ENCODE measurements at places on chromosomes 2 and 18.

GRCh38 chr2:189276277-189276676 lies 96.7 kb upstream of the COL5A2 start:
- DNase-seq = no peak

DNA sequence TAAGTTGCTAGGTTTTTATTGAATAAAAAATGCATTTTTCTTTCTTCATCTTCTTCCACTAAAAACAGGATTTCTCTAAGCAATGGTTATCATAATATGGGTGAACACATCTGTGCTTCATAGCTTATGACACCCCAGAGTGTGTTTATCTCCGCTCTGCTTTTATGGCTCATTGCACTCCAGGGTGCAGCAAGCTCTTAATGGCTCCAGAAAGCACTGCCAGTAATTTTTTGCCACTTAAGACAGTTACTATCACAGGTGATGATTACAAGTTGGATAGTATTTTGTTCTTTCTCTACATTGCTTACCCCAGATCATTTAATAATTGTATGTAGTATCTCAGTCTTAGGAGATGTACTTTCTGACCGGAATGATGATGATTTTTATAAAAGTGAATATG lies 239.3 kb upstream of the CDH20 start:
- DNase-seq = no peak

GRCh38 chr2:230905448-230906421 lies 19.3 kb downstream of the GPR55 start:
- DNase-seq = peak; percentile 71

GRCh38 chr2:219209236-219210195 lies 2.9 kb downstream of the ZFAND2B start:
- no peak for DNase-seq

GRCh38 chr2:217599906-217600305 lies 402.9 kb downstream of the TNS1 start:
- no peak for DNase-seq

DNA sequence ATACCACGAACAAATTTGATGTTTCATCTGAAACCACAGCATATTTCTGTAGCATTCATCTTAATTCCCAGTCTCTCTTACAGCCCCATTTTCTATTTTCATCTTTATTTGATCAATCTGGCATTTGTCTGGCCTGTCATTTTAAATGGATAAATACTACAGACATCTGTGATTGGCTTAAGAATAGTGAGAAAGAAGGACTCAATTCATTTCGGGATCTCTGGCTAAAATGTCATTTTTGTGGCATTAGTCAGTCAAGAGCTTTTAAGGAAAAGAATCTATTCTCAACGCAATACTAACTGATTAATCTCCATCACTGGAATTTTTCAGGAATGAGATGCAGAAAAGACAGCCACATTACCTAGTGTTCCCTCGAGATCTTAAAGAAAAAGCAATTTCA lies 585.9 kb downstream of the IRS1 start:
- no peak for DNase-seq

- no peak for DNase-seq
Observed at GRCh38 chr2:149271575-149271974, 58.8 kb upstream of the LYPD6 start.

GRCh38 chr2:149090706-149091105 lies 52.2 kb downstream of the LYPD6B start:
- DNase-seq = no peak

- DNase-seq = no peak
Observed at GRCh38 chr2:210049831-210050230, 47.4 kb downstream of the RPE start.

DNA sequence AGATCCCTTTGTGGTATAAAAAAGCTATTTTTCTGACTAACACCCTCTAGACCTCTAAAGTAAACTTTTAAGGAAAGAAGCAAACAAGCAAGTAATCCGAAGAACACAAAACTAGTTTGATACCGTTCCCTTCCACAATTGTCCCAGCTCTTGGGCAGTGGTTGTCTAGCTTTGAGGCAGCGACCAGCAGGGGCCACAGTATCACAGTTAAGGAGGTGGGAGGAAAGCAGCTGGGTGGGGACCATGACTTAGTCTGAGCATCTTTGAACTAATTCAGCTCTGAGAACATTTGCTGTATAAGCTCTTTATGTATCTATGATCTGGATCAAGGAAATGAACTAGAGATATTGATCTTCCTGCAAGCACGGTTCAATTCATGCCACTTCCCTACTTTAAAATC lies 51.0 kb downstream of the SF3B1 start:
- DNase-seq = no peak

DNA sequence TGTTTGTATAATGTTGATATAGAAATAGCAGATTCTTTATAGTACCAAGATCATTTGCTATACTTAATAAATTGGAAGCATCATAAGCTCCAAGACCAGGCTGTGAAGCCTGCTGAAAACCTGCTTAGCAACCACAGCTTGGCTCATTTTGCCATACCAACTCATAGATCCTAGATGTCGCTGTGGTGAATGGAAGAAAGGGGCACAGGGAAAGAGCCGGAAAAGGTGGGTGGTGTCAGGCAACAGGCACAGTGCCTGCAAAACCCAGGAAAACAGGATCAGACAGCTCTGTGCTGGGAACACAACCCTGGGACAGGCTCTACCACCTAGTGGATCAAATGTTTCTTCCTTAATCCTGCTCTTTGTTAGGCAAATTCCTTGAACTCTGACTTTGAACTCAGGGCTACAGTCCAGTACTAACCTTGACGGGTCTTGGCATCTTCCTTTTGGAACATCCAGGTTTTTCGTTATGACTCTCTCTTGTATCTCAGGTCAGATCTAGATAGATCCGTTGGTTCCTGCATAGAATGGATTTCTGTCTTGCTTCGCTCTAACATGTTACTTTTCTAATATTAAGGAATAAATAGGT lies 31.6 kb downstream of the TWSG1 start:
- DNase-seq = no peak

DNA sequence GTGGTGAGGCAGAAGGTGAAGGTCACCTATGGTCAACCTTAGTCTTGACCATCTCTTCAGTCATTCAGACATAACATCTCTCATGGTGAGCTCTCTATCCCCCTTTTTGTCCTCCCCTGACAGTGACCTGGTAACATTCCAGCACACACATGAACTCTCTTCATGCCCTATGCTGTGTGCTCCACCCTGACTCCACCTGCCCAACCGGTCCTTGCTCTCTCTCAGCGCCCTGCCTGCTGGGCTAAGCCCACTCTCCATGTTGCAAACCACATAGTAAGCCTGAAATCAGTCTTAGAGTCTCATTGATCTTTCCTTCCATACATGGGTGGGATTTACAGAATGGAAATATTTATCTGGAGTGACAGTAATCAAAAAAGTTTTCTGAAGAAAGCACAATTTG lies 52.8 kb downstream of the MARCO start:
- DNase-seq = no peak

DNA sequence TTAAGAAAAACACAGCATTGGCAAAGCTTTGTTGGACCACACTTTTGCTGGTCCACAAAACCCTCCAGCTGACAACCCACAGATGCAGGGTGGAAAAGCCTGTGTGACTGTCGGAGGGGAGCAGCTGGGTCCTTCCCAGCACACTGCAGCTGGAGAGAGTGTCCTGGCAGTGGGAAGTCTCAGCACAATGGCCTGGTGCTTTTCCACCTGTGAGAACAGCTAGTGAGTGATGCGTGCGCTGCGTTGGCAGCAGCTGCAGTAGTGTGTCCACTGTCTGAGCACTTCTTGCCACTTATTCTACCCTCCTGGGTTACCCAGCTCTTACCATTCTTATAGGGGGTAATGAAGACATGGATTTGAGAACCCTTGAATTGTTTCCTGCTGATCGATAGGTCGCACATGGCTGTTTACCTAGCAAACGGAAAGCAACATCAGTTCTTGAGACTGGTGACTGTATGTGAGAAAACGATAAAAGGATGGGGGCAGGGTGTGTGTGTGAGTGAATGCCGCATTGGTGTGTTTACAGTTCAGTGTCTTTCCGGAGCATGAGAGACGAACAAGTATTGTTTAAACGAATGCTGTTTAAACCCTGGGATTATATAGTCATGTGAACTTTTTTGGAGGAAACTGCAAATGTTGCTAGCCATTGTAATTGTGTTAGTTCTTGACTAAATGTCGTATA lies 69.7 kb downstream of the LYPD6 start:
- DNase-seq = no peak

GRCh38 chr18:8750954-8751415 lies 45.6 kb downstream of the MTCL1 start:
- no peak for DNase-seq

GRCh38 chr2:193377789-193378188 lies 1183.1 kb upstream of the TMEFF2 start:
- DNase-seq = no peak

- peak; percentile 61 for DNase-seq
Observed at GRCh38 chr2:197255543-197255942, 55.0 kb downstream of the ANKRD44 start.

- DNase-seq = no peak
Observed at GRCh38 chr2:137873536-137874244, 90.6 kb upstream of the HNMT start.

DNA sequence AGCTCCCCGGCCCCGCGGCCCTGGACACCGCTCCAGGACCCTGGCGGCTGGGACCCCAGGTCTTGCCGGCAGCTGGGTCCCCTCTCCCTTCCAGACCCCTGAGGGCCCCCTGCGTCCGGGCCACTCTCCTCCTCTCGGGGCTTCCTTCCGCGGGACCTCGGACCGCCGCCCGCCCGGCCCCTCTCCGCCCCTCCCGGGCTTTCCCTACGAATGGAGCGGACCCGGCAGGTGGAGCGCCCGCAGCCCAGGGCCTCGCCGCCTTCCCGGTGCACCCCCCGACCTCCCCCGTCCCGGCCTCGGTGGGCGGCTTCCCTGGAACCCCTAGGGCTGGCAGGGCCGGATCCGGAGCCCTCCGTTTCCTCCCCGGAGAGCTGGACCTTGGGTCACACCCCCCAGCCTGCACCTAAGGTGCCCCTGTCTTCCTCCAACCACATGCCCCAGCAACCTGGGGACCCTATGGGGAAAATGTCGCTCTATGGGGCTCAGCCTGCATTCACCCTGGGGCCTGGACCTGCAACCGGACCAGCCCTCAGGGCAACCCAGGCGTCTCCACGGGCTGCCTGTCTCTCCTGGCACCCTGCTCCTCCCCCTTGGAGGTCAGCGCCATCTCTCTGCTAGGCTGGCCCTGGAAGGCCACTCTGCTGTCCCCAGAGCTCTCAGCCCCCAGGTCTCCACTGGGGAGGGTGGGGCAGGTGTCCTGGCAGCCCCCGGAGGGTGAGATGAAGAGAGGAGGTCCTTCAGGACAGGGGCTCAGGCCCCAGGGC lies 730 bp downstream of the B3GNT7 start:
- DNase-seq = no peak

GRCh38 chr2:112754564-112754963 lies 9.8 kb downstream of the CKAP2L start:
- no peak for DNase-seq

DNA sequence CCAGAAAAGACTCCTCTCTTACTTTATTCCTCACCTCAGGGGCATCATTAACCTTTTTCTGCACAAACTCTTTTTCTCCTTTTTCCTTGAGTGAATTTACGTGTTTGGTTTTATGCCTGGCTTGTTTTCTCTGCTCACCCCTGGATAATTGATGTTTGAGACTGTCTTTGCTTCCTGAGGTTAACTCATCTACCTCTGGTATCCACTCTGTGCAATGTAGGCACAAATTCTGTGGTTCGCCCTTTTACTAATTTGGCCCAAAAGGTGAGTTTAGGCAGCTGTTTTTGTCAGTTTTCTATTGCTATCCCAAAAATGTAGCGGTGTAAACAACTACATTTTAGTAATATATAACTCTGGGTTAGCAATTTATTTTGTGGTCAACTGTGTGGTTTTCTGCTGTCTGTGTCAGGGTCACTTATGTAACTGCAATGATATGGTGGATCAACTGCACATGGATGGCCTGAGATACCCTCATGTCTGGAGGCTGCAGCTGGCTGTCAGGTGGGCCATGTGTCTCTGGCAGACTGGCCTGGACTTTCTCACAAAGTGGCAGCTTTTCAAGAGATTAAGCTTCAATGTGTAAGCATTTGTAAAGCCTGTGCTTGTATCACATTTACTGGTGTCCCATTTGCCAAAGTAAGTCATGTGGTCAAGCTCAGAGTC lies 329.7 kb downstream of the FSIP2 start:
- no peak for DNase-seq

- DNase-seq = no peak
Observed at GRCh38 chr2:211860224-211860623, 678.4 kb downstream of the ERBB4 start.

DNA sequence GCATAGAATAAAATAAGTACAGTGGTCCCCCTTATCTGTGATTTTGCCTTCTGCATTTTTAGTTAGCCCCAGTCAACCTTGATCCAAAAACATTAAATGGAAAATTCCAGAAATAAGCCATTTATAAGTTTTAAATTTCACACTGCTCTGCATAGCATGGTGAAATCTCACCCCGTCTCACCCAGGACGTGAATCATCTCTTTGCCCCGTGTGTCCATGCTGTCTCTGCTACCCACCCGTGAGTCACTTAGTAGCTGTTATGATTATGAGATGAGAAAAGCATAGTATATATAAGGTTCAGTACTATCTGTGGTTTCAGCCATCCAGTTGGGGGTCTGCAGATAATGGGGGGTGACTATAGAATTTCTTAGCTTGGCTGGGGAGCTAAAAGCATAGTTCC lies 67.3 kb downstream of the RHBDD1 start:
- DNase-seq = no peak

- DNase-seq = peak; percentile 86
Observed at GRCh38 chr2:134411828-134412638, 158.2 kb downstream of the MGAT5 start.

DNA sequence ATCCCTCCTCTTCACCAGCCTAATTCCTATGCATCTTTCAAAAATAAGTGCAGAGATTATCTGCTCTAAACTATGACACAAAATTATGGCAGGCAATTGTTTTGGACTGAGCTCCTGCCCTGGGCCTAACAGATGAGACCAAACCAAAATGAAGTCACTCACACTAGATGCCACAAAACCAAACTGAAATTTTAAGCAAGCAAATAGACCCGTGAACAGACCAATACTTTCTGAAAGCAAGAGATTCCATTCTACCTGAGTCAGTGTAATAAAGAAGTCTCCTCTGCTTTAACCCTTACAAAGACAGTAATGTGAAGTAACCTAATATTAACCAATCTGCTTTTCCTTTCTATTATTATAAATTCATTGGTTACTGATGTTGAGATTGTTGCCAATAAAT lies 84.3 kb downstream of the RIT2 start:
- DNase-seq = no peak

DNA sequence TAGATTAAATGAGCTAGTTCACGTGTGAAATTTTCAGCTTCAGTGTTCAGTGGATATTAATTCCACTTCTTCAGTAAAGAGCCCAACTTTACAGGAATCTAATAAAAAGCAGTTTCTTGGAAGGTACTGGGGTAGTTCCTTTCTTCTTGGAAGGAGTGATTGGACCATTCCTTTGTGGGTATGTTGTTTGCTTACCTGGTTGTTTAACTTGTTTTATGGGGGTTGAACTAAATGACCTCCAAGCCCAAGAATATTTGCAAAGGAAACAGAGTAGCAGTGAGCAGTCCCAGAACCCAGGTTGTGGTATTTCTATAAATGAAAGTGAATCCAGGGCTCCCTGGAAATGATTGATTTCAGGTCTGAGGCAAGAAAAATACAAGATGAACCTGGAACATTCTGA lies 31.4 kb downstream of the KCNJ13 start:
- DNase-seq = no peak
